ENCODE measurements at places on chromosomes 1 and 21. TPM values are rescaled to one million over a fixed set of nuclear protein-coding genes. Genes with fewer than 3 reads are reported as not detected.

The PRPF38B gene
- 34.3 TPM for polyA plus RNA-seq

The LRRN2 gene
- 3.5 TPM for polyA plus RNA-seq

The SHISAL2A gene
- polyA plus RNA-seq, result 0.57 TPM

The FAM177B gene
- polyA plus RNA-seq, result 1.4 TPM

The HAO2 gene
- 0.80 TPM for polyA plus RNA-seq

The FAAH gene
- 89.0 TPM for polyA plus RNA-seq

The NBPF10 gene
- 0.51 TPM for polyA plus RNA-seq

The LY9 gene
- 0.27 TPM for polyA plus RNA-seq
